Stomach (tissue), 19 donors: ENCODE measurements at places on chromosomes 16 and 17. TPM values are rescaled to one million over a fixed set of nuclear protein-coding genes. Genes with fewer than 3 reads are reported as not detected.
A peak's percentile ranks its signal among the peaks of the same experiment; 100 is the strongest.

DNA sequence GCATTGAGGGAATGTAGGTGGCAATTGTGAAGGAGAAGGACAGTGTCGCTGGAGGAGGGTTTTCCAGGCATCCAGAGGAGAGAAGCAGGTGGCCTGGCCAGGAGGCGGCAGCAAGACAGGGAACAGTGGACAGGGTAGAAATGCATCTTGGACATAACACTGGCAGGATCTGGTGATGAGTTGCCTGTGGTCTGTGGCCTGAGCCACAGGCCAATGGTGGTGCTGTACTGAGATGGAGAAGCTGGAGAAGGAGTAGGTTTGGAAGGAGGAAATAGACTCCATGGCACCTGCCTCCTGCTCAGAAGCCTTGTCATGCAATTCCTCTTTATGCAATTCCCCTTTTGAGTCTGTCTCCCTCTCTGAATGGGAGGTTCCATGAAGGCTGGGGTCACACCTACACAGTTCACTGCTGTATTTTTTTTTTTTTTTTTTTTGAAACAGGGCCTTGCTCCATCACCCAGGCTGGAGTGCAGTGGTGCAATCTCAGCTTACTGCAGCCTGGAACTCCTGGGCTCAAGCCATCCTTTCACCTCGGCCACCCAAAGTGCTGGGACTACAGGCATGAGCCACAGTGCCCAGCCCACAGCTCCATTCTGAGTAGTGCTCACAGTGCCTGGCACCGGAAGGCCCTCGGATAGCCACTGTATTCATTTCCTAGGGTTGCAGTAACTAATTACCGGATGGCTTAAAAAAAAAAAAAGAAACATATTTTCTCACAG, 13.5 kb upstream of the CACNG4 start:
- no peak overlapping the region for H3K4me3 ChIP-seq
- no peaks in the 10 kb centered on the region for H3K36me3 ChIP-seq
- H3K27me3 ChIP-seq, result peaks cover 27% of the 10 kb centered on the region
- peaks cover 22% of the 10 kb centered on the region for H3K4me1 ChIP-seq
- peak overlapping the region; percentile 74 for H3K27ac ChIP-seq

DNA sequence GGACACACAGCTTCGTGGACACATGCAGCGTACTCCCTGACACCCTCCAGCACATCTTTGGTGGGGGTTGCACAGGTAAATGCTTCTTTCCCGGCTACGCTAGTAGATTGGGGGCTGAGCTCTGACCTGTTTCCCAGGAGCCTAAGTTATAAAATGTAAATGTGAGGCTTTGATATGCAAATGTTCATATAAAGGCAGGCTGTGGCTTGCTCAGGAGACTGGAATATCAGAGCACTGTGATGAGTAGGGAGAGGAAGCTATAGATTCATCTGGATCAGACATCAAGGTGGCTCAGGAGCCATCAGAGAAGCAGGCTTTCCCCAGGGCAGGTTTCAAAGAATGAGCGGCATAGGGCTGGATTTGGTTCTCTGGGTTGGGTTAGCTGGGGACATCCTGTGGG, 3.4 kb upstream of the ETV4 start:
- H3K27ac ChIP-seq, result no peak overlapping the region
- no peaks in the 10 kb centered on the region for H3K36me3 ChIP-seq
- peaks cover 35% of the 10 kb centered on the region for H3K4me1 ChIP-seq
- no peak for DNase-seq

DNA sequence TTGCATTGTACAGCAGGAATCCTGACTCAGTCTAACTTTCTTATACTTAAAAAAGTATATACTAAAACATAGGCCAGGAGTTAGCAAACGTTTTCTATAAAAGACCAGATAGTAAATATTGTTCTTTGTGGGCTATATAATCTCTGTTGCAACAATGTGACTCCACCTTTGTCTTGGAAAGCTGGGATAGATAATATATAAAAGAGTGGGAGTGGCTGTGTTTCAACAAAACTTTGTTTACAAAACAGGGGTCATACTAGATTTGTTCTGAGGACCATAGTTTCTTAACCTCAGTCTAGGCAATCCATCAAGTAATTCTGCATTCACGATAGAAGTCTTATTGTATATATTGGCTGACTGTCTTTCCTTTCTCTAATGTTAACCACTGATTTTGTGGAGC, 9.0 kb upstream of the TBC1D3B start:
- no peak overlapping the region for H3K4me3 ChIP-seq
- no peak for DNase-seq
- peaks cover 14% of the 10 kb centered on the region for H3K4me1 ChIP-seq

DNA sequence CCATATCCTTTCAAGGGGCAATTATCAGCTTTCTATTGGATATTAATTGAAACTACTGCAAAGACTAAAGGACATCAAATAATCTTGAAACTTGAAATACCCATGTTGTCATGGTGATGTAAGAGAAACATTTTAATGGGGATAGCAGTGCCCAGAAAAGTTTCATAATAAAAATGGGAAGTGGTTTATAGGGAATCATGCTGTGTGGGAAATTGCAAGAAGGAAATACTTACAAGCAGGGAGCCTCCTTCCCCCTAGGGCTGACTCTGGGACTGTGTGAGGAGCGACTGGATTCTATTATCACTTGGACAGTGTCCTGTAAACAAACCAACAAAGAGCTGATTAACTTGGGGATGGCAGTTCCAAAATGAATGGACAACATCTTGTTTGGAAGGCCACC, 1393.1 kb upstream of the GOT2 start:
- H3K4me3 ChIP-seq, result no peak overlapping the region
- peak; percentile 1 for DNase-seq
- no peaks in the 10 kb centered on the region for H3K36me3 ChIP-seq
- no peaks in the 10 kb centered on the region for H3K4me1 ChIP-seq
- H3K27me3 ChIP-seq, result no peaks in the 10 kb centered on the region
- H3K27ac ChIP-seq, result no peak overlapping the region

DNA sequence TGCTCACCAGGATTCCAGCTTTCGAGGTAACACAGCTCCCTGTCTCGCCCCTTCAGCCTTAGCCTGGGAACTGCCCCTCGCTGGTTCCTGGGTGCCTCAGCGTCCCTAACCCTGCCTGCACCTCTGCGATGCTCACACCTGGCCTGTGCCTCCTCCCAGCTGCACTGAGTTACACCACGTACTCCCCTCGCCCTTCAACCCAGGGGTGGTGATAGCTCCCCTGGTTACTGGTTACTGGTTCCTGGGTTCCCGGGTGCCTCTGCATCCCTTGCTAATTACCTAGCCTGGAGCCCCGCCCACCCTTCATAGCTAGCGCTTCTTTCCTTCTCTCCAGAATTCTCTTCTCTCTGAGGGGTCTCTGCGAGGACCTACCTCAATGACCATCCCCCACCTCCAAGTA, 65.3 kb upstream of the PLCG2 start:
- H3K27ac ChIP-seq, result no peak overlapping the region
- peaks cover 22% of the 10 kb centered on the region for H3K36me3 ChIP-seq
- no peak overlapping the region for H3K4me3 ChIP-seq
- DNase-seq, result no peak
- peaks cover 19% of the 10 kb centered on the region for H3K4me1 ChIP-seq
- no peaks in the 10 kb centered on the region for H3K27me3 ChIP-seq

DNA sequence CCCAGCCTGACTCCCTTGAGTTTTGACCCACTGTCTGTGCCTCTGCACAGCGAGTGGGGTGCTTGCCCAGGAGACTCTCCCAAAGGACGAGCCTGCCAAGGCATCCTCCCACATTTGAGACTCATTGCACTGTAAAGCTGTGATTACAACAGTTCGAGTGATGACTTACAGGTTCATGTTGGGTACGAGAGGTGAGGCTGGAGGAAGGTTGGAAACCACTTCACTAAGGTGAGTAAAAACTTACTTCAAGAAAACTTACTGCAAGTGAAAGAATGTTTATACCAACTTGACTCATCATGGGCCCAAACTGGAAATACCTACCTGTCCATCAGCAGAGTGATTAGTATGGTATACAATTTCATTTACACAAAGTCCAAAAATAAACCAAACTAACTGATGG, 360.1 kb upstream of the CDH11 start:
- no peaks in the 10 kb centered on the region for H3K4me1 ChIP-seq
- H3K27ac ChIP-seq, result no peak overlapping the region
- no peaks in the 10 kb centered on the region for H3K27me3 ChIP-seq
- H3K4me3 ChIP-seq, result no peak overlapping the region

DNA sequence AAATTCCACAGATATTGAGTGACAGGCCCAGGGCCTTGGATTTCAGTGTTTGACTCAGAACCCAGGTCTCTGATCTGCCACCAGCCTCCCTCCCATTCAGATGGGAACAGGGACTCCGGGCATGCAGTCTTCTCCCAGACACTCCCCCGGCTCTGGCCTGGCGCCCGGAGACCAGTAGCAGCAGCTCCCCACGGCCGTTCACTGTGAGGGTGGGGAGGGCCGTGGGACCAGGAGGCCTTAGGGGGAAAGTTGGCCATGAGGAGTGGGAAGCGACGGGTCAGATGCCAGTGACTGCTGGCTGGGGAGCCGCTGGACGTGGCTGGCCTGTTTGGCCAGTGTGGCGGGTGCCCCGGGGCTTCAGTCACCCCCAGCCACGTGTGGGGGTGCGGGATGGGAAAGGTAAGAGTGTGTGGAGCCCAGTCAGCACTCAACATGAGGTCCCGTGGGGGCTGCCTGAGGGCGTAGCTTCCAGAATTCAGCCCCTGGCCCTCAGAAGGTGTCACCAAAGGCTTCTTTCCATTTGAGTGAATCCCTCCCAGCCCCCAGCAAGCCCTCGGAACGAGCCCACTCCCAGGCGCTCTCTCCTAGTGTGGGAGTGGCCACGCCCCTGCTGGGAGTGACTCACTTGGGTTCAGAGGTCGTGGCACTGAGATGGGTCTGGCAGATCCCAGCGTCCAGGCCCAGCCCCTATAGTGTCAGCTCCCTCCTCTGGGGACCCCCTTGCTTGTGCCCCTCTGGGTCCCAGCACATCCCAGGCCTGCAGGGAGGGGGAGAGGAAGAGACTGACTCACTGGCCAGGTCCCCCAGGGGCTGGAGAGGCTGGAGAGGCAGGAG, 309.4 kb downstream of the SEC14L1 start:
- H3K27me3 ChIP-seq, result no peaks in the 10 kb centered on the region
- H3K4me3 ChIP-seq, result peak overlapping the region; percentile 40
- peak overlapping the region; percentile 91 for H3K27ac ChIP-seq
- peak; percentile 86 for DNase-seq

- H3K27ac ChIP-seq, result no peak overlapping the region
- peaks cover 10% of the 10 kb centered on the region for H3K27me3 ChIP-seq
- H3K4me3 ChIP-seq, result no peak overlapping the region
- H3K36me3 ChIP-seq, result no peaks in the 10 kb centered on the region
Measured at GRCh38 chr17:28501421-28502284, 4.5 kb upstream of the FOXN1 start.

GRCh38 chr17:47897561-47897960, 1.5 kb downstream of the SP2 start:
- DNase-seq, result no peak
- peaks cover 65% of the 10 kb centered on the region for H3K4me1 ChIP-seq
- no peak overlapping the region for H3K27ac ChIP-seq
- peaks cover 7% of the 10 kb centered on the region for H3K36me3 ChIP-seq

PRSS33 gene
- total RNA-seq, result not detected

SDR42E2 gene
- total RNA-seq, result not detected

FOXF1 gene
- total RNA-seq, result 37.9 TPM

MAP3K14 gene
- total RNA-seq, result 17.7 TPM

TBC1D3H gene
- not detected for total RNA-seq

MT3 gene
- not detected for total RNA-seq

CCL3 gene
- not detected for total RNA-seq

ABCA6 gene
- total RNA-seq, result 13.3 TPM

MRM1 gene
- total RNA-seq, result not detected

NPIPA3 gene
- not detected for total RNA-seq

ANKFY1 gene
- total RNA-seq, result 40.2 TPM

CD7 gene
- total RNA-seq, result not detected

UBE2G1 gene
- total RNA-seq, result 91.0 TPM

ENPP7 gene
- total RNA-seq, result not detected

TMEM88 gene
- 3.5 TPM for total RNA-seq
